ENCODE measurements at places on chromosomes 3 and 15.

- DNase-seq = no peak
Observed at GRCh38 chr3:125585595-125586223, 9.6 kb downstream of the OSBPL11 start.

DNA sequence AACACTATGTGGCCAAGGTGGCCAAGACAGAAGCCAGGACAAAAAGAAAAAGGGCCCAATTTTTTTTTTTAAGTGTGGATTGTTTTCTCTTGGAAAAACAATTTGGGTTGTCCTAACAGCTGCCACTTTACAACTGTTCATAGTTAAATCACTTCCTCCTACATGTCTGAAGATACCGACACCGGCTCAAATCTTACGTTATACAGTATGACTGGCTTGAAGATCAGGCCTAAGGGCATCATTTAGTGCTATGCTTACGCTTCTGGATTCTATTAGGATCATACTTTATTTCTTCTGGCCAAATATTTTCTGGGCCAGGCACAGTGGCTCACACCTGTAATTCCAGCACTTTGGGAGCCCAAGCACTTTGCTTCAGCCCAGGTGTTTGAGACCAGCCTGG, 404.4 kb downstream of the MECOM start:
- DNase-seq = no peak

- no peak for DNase-seq
Observed at GRCh38 chr3:39234651-39235050, 42.3 kb upstream of the XIRP1 start.

- no peak for DNase-seq
Observed at GRCh38 chr15:71121442-71121841, 6.2 kb downstream of the THSD4 start.

DNA sequence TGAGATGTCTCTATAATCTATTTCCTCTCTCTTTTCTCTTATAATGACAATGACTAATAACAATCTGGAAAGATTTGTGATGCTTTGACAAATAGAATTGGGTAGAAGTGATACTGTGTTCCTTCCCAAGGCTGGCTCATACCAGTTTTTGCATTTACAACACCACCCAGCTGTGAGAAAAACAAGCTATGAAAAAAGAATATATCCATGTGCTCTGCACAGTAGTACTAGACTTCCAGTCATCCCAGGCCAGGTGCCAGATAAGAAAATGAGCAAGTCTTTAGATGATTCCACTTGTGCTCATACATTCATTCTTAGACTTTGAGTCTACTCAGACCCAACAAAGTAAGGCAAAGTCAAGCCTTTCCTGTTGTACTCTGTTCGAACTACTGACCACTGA, 350.2 kb upstream of the POU1F1 start:
- no peak for DNase-seq

DNA sequence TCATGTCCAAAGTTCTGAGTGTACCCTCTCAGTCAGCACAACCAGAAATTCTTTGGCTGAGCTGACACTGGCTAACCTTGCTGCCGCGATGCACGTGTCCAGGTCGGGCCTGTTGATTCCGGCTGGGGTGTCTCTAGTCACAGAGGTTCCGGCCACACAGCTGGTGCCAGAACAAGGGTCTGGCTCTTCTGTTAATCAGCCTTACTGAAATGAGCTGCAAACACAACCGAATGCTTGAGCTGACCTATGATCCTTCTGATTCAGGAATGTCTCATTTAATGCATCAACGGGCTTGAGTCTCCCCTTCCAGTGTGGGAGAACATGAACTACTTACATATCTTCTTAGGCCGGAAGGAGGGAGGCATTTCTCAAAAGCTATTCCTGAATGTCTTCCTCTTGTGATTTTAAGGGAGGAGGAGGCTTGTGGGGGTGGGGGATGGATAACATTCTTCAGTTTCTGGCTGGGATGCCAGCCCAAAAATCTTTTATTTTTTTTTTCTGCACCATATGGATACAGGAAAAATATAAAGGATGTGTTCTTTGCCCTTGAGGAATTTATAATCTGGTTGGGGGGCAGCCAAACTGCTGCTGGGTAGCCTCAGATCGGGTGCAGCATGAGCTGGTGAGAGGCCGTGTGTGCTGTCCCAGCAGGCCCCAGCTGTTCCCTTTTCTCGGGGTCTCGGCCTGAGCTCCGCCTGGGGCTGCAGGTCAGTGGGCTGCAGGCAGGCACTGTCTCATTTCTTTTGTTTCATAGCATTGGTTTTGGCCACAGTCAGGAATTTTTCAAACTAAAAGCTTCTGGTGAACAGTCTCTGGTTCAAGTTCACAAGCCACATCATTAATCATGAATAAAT, 319.1 kb upstream of the TBL1XR1 start:
- DNase-seq = no peak

DNA sequence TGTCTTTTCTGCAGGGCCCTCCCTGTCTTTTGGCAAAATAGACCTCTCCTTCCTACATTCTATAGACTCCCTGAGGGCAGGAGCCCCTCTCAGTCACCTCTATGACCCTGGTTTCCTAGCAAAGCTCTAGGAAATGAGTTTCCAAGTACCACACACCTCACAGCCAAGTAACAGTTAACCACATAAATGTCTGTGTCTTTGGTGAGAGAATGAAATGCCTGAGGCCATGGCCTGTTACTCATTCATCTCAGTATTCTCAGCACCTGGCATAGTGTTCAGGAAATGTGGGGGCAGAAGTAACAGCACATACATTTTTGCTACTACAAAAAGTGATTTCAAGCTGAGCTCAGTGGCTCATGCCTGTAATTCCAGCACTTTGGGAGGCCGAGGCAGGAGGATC, 21.0 kb downstream of the RFT1 start:
- DNase-seq = no peak

- DNase-seq = peak; percentile 39
Observed at GRCh38 chr3:108914774-108915641, 38.7 kb downstream of the GUCA1C start.

- no peak for DNase-seq
Observed at GRCh38 chr3:105662306-105662705, 206.5 kb downstream of the CBLB start.

GRCh38 chr3:170387950-170388349, 30.4 kb downstream of the SKIL start:
- DNase-seq = no peak

GRCh38 chr3:178969004-178969700, 102.5 kb downstream of the ZMAT3 start:
- no peak for DNase-seq

DNA sequence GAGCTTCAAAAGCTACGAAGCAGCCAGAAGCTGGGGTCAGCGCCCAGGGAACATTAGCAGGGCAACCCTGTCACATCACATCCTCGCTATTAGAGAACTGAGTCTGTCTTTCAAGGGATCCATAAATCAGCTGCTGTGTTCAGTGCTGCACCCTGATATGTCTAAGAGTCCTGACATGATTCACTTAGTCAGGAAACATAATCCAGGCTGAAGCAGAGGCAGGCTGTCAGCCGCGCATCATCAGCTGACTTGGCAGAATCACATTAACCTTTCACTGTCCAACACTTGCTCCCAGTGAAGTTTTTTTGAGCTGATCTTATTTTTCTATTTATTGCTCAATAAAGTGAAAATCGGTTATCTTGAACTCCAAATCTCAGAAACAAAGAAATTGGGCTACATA, 23.5 kb downstream of the MYH15 start:
- DNase-seq = peak; percentile 32

DNA sequence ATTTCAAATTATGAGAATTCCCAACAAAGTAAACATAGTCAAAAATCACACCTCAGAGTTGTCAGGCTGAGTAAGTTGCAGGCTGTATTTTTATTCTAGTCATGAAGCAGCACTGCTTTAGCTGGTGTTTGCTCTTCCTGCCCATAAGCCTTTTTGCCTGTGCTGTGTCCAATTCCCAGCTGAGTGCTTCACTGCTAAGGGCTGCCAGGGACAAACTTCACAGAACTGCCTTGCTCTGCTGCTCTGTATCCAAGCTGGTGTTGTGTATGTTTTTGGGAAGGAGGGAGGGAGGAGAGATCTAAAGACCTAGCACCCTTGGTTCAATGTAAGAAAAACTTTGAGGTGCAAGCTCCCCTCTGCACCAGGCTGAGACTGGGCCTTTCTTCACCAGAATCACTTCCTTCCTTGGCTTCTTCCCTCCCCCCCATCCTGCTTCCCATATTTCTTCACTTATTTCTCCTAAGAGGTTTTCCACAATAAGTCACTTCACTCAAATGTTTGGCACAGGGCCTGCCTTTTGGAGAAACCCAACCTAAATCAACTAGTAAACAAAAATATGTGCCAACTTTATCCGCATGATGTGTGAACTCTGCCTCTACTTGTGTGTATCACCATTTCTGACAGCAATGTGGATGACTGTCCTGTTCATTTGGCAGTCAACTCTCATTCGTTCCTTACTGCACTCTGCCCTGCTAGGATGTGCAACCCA, 156.1 kb downstream of the TBL1XR1 start:
- DNase-seq = peak; percentile 30

DNA sequence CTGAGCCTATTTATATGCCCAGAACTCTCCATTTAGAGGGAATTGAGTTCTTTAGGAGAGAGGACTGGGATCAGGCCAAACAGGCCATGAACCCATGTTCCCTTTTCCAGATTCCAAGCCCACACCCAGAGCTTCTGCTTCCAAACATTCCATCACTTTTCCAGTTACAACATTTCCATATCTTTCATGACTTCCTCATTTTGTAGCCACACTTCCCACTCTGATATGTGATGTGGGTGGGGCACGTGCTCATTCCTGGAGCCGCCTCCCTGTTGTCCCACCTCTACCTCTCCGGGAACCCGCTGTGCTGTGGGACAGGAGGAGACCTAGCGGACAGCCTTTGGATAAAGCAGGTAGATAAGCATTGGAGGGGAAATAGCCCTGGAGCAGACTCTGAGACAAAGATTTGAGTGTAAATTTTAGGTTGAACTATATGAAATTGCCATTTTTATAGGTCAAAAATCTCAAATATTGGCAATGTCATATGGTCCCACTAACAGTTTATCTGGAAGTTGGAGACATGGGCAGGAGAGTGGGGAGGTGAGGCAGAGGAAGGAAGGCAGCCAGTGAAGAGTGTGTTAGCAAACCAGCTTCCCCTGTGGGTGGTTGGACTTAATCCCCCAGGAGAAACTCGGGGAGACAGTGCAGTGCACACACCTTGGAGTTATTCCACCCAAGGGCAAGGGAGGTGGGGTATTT, 31.8 kb downstream of the CYP8B1 start:
- DNase-seq = no peak

GRCh38 chr3:17092583-17092933, 207.8 kb downstream of the PLCL2 start:
- no peak for DNase-seq

DNA sequence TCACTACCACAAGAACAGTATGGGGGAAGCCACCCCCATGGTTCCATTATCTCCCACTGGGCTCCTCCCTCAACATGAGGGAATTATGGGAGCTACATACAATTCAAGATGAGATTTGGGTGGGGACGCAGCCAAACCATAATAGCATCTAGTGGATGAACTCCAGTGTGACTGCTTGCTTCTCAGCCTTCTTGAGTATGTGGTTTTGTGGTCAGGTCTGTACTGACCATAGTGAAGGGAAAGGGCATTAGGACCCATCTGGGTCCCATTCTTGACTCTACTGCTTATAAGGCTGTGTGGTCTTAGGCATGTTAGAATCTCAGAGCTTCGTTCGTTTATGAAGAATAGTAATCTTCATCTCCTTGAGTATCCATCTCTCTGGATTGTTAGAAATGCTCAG, 81.4 kb downstream of the CGNL1 start:
- DNase-seq = no peak

DNA sequence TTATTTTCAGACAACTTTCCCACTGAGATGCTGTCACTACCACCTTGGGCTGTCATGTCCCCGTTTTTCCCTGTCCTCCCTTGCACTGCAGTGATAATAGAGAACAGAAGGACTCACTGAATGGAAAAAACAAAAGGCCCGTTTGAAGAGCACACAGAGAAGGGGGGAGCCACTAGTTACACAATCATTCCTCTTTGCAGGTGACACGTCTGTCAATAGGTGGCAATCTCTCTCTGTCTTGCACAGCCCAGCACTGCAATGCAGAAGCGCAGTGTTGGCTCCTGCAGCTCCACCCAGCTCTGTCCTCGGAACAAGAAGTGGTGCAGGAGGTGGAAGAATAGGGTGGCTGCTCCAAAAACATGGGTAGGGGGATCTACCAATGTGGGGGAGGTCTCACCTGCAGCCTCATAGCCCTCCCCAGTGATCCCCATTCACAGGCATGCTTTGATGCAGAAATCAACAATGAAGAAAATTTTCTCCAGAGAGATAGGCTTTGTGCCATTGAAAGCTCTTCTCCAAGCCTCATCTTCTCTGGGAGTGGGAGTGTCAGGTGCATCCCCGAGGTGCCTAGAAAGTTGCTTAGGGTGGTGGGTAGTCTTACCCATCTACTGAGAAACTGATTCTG, 31.8 kb downstream of the FSTL1 start:
- no peak for DNase-seq

DNA sequence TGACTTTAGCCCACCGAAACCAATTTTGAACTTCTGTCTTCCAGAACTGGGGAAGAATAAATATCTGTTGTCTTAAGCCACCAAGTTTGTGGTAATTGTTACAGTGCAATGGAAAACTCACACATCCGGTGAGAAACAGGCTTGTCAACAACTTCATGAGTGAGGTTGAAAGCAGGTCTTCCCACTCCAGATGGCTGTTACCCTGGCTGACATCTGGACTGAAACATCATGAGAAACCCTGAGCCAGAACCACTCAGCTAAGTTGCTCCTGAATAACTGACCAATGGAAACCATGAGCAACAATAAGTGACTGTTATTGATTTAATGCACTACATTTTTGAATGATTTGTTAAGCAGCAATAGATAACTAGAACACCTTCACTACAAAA, 10.3 kb downstream of the ACSBG1 start:
- no peak for DNase-seq

- DNase-seq = no peak
Observed at GRCh38 chr3:152355744-152356665, 87.3 kb downstream of the MBNL1 start.

- DNase-seq = no peak
Observed at GRCh38 chr3:10160925-10161324, 3.8 kb upstream of the IRAK2 start.

- DNase-seq = no peak
Observed at GRCh38 chr3:118543832-118544231, 490.8 kb downstream of the IGSF11 start.

DNA sequence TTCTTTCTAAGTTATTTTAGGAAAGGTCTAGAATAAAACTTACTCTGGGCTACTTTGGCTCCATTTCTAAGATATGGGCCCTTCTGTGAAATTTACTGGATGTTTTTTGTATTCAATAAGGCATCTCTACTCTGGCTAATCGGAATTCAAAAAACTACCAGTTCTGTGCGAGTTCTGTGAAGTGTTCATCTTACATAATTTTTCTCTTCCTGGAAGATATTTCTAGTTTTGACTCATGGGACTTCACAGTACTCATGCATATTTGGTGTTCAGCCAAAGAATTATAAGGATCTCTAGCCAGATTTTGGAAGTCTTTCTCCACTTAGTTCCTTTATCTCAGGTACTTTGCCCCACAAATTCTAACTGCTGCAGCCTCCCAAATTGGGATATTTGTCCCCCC, 46.4 kb upstream of the MBNL1 start:
- no peak for DNase-seq
